Inflammatory macrophage treated with lipopolysaccharide for 1 hour (primary cell): ENCODE measurements at places on chromosomes 7 and 10.

DNA sequence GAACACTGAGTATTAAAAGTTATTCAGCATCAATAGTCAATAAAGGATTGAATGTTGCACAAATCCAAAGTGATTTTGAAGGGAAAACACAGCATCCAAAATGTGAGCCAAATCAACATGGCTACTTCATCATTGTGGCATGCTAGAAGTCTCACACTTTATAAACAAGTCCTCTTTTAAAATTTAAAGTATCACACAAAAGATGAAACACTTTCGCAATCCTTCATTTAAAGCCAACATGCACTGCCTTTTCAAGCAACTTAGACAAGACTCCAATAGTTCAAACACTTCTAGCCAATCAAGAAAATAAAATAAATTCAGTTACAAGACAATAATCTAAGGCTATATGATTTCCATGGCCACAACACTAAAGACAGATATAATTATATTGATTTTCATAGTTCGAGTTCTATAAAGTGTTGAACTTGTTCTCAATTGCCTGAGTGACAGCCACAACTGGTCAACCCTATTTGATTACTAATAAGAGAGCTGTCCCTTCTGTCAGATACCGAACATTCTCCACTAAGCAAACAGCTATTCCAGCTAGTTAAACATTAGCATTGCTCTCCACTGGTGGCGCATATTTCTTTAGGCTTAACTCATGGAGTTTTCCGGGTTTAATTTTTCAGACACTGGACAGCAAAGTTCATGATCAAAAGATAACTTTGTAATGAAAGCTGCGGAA lies 8.3 kb downstream of the EBF3 start:
- no peak for DNase-seq

DNA sequence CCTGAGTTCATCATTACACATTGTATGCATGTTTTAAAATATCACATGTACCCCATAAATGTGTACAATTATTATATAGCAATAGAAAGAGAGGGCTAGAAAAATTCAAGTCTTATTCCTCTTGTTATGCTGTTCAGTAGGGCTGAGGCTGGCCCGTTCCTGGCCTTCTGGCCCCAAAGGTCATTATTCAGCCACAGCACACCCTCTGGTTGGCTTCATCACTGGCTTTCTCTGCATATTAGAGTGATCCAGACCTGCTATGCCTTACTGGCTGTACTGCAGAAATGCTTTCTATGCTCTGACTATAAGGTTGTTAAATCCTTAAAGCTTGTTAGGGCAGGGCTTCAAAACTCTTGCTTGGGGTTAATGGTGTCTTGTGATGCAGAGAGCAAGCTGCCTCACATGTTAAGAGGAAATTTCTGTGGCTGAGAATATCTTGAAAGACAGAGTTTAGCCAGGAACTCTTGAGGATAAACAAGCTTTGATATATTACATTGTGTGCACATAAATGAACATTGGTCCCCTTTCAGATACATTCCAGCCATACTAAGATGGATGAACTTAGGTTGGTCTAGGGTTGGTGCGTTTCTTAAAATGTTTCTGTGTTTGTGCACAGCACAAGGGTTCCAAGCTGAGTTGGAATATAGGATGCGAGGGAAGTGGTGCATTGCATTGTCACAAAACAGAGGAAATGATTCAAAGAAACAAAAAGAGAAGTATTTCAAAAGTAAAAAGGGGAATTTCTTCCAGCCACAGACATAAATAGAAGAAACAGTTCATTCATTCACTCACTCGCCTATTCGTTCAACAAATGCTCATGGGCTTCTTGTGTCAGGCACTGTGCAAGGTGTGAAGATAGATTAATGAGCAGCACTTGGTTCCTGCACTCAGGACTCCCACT lies 61.6 kb upstream of the WDR11 start:
- peak; percentile 66 for DNase-seq

- peak; percentile 17 for DNase-seq
Measured at GRCh38 chr10:104209575-104210198, 22.5 kb downstream of the CFAP43 start.

GRCh38 chr10:92839191-92840085 lies 8.9 kb upstream of the EXOC6 start:
- DNase-seq, result peak; percentile 74
